CD4-positive, alpha-beta T cell treated with Interleukin-12 subunit alpha and Interleukin-12 subunit beta, for 1 hour (primary cell): ENCODE measurements at places on chromosomes 11 and 22.

GRCh38 chr11:102883141-102883540, 8.4 kb upstream of the MMP12 start:
- no peak for DNase-seq

DNA sequence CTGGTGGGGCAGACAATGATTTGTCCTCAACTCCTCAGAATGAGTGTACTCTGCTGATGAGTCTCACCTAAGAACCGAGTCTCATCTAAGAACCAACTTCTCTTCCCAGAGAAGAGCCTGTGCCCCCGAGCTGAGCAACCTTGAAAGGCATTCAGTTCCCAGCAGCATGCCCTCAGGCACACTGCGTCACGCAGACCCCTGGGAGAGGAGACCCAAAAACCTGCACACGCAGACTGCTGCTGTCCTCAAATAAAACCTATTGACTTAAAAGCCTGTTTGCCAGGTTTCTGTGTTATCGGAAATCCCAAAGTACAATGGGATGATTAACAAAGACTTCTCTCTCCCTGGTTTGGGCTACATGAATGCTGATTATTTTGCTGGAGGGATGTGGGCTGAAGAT, 121.2 kb downstream of the C11orf58 start:
- DNase-seq: no peak

DNA sequence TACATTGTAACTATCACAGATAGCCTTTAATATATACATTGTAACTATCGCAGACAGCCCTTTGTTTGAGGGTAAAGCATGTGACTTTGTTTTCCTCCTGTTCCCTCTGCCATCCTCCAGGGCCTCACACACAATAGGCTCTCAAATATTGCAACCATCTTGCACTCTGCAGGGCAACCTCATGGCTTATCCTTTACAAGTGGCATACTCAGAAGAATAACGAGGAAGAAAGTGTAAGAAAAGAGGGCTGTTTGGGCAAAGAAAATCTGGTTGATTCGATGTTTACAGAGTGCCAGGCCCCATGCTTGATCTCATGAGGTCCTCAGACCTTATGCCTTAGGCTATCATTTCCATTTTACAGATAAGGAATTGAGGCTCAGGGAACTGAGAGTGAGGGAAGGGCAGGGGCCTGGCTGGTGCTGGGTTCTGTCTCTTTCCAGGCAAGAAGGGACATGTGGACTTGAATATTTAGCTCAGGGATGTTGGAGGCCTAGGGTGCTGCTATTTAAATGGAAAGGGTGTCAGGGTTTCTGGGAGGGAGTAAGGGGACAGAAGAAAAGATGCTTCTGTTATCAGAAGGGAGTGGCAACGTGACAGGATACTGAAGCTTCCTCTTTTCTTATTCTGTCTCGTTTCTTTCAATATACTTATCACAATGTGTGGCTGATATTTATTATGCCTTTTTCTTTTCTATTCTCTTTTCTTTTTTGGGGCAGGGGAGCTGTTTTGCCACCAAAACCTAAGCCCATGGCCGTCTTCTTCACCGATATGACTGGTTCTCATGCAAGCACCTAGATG, 1.1 kb upstream of the SAMM50 start:
- DNase-seq: no peak

- DNase-seq: no peak
Measured at GRCh38 chr11:8242499-8243280, 21.0 kb downstream of the LMO1 start.

GRCh38 chr11:121615501-121615900, 162.7 kb upstream of the SORL1-AS1 start:
- no peak for DNase-seq

DNA sequence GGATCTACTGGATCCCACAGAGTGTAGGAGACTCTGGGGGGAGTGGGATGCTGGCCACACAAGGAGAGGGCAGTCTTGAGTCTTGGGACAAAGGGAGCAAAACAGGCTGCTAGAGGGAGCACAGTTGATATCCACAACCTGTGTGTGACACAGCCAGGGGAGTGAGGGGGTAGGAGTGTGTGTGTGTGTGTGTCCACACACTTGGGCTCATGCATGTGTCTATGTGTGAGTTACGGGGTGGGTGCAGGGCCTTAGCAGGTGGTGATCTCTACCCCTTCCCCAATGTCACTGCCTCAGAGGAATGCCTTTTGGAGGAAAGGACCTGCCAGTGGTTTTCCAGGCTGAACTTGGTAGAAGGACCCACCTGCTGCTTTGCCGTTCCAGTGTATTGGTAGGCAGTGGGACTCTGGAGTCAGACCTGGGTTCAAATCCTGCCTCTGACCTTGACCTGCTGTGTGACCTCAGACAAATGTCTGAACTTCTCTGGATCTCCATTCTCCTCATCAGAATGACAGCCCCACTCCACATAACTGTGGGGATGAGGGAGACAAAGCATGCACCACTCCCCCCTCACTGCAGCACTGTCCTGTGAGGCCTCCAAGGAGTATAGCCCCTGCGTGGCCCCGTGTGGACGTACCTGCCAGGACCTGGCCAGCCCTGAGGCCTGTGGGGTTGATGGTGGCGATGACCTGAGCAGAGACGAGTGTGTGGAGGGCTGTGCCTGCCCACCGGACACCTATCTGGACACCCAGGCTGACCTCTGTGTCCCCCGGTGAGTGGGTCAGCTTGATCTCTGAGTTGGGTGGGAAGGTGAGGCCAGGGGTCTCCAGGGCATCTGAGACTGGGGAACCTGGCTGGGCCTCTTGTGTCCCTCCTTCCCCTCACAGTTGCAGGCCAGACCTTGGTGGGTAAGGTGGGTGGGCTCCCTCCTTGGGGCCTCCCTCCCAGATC, 27.4 kb downstream of the OTOG start:
- DNase-seq: no peak

DNA sequence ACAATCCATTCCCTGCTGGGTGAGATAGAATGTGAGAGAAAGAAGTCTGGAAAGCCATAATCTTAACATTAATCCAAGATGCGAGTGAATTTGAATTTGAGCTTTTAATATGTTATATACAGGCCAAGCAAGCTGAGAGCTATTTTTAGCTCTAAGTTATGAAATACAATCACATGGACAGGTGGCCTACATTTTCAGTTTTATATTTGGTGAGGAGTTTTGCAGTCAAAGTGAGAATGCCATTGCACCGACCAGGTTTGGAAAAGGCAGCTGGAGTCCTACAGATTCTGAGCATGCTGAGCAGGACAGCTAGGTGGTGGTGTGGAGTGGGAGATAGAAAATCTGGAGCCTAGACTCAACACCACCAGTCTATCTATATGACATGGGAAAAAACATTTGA, 12.0 kb downstream of the OR5B21 start:
- DNase-seq: no peak

DNA sequence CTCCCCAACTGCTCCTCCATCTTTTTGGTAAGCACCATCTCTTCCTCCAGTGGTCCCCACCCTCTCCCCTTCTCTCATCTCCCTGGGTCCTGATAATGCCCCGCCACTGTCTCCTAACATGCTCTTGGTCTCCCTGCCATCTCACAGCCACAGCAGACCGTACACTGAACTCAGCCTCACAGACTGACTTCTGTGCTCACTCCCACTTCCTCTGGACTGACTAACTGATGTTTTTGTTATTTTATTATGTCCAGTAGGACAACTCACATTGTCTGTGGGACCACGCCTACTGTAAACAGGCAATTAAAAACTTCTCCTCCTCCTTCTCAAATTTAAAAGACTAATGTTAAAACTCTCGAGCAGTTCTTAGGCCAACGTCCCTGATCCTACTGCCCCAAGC, 2.6 kb upstream of the GNAZ start:
- DNase-seq: no peak

GRCh38 chr11:94925422-94926270, 47.7 kb downstream of the CWC15 start:
- no peak for DNase-seq

DNA sequence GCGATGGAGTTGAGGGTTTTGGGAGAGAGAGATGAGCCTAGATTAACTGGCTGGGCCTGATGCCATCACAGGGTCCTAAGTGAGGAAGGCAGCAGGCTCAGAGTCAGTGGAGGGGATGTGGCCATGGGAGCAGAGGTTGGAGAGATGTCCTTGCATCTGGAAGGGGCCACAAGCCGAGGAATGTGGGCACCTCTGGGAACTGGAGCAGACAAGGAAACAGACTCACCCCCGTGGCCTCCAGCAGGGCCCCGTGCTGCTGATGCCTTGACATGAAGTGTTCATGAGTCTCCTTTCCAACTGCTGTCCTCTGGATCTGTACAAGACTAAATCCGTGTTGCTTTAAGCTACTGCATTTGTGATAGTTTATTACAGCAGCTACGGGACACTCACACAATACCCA, 49.2 kb downstream of the SHISAL1 start:
- no peak for DNase-seq

DNA sequence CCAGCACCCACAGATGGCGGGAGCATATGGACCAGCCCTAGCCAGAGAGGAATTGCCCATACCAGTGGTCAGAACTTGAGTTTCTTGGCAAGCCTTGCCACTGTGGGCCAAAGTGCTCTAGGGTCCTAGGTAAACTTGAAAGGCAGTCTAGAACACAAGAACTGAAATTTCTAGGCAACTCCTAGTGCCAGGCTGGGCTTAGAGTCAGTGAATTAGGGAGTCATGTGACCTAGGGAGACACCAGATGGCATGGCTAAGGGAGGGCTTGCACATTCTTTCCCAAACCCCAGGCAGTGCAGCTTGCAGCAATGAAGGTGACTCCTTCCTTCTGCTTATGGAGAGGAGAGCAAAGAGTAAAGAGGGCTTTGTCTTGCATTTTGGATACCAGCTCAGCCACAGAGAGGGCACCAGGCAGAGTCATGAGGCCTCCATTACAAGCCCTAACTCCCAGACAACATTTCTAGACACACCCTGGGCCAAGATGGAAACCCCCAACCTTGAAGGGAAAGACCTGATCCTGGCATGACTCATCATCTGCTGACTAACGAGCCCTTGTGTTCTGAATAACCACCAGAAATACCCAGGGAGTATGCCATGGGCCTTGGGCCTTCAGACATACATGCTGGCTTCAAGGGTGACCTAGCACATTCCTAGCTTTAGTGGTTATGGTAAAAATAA, 19.2 kb upstream of the OR56A3 start:
- DNase-seq: no peak

- no peak for DNase-seq
Measured at GRCh38 chr11:8640267-8640906, 42.1 kb downstream of the TRIM66 start.

DNA sequence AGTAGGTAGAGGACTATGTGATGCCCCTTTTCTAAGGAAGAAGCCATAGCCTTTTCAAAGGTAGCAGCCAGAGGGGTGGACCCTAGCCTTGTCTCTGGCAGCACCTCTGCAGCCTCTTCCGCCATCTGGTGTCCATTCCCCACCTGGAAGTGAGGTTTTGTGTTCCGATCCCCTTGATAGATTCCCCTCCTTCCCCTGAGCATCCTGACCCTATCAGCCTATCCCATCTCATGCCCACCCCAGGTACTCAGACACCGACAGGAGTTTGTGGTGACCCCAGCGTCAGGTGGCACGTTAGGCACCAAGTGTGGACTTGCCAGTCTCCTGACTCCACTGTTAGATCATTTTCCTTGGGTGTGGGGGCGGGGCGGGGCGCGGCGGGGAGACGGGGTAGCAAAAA, 398 bp upstream of the FAM89B start:
- peak; percentile 40 for DNase-seq

DNA sequence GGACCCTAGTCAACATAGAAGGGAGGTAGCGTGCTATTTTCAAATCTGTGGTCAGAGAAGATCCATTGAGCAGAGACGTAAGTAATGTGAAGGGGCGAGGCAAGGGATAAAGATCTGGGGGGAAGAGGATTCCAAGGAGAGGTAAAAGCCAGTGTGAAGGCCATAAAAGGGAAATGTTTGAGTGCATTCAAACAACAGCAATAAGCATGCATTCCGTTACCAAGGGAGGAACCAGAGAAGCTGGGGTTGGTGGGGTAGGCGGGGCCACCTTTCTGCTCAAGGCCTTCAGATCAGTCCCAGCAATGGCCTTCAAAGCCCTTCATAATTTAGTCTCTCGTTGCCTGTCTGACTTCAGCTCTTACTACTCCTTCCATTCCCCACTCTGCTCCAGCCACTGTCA, 18.4 kb upstream of the SMPD1 start:
- no peak for DNase-seq

GRCh38 chr22:46572911-46573780, 35.7 kb upstream of the CELSR1 start:
- DNase-seq: no peak

DNA sequence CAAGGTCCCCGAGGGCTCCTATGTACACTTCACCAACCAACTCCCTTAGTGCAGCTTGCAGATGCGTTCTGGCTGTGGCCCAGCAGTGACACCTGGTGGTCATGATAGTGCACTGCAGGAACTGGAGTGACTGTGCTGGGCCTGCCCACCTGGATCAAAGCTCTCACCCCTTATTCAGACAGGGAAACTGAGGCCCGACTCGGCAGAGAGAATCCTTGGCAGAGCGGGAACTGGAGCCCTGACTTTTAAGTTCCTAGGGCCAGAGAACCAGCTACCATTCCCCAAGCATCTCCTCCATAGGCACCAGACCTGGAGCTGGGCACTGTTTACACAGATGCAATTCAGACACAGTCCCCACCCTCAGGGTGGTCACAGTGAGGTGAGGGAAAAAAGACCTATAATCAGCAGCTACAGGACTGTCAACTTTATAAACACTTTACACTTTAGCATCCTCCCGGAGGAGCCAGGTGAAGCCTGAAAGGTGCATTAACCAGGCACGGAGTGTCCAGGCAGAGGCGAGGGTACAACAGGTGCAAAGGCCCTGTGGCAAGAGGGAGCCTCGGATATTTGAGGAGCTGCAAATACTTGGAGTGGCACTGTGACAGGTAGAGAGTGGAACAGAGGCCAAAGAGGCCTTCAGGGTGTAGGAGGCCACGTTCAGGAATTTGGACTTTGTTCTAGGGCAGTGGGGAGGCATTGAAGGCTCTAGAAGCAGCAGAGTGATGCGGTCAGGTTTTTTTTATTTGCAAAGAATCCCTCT, 22.0 kb downstream of the RHBDD3 start:
- peak; percentile 67 for DNase-seq

- DNase-seq: no peak
Measured at GRCh38 chr11:61425367-61426131, 4.2 kb downstream of the CPSF7 start.

- DNase-seq: no peak
Measured at GRCh38 chr11:75583718-75584658, 21.9 kb downstream of the SERPINH1 start.

DNA sequence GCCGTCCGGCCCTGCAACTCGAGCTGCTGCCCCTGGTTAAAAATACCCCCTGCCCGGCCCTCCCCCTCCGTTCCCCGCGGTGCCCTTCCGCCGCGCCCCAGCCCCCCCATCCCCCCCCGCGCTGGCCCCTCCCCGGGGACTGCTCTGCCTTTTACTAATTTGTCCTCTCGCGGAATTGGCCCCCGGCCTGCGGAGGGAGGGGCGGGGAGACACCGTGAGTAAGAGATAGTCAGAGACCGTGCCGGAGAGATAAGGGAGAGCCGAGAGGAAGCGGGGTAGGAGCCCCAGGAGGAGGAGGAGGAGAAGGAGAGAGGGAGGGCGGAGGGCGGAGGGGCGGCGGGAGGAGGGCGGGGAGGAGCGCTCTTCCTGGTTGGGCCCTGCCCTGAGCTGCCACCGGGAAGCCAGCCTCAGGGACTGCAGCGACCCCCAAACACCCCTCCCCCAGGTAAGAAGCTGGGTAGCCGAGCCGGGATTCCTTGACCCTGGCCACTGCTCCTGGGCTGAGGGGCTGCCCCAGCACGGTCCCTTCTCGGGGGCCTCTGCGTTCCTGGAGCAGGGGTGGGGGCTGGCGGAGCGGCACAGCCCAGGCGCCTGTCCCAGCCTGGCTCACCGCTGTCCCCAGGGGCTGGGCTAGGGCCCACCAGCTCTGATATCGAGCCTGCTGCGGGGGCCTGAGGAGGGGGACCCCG, at the start of gene CAPN1:
Gene CAPN1 (plus strand): TSS at position 360 of the 689 bp plus-strand sequence. CDS start 774 bp downstream, outside the sequence.
- peak; percentile 79 for DNase-seq
